ENCODE measurements at places on chromosomes 5 and 9.

- DNase-seq = no peak
Measured at GRCh38 chr5:103474677-103475076, 87.9 kb downstream of the NUDT12 start.

DNA sequence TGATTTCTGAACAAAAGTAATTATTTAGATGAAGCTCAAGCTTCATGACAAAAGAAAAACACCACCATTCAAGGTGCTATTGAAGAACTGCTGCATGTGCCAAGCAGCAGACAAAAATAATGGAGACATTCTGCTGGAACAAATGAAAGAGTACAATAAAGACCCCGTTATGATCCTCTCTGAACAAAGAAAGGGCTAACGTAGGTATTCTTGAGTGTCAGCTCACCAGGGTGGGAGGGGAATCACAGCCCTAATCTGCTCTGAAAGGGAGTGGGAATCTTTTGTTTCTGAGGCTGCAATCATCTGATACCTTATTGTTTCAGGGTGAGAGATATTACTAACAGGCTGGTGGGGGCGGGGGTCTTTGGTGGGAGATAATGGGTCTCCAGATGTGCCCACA lies 15.4 kb downstream of the CEMIP2 start:
- DNase-seq = no peak

GRCh38 chr5:80714570-80715298 lies 60.0 kb upstream of the DHFR start:
- DNase-seq = no peak

- no peak for DNase-seq
Measured at GRCh38 chr5:1985781-1986180, 103.1 kb upstream of the IRX4 start.

DNA sequence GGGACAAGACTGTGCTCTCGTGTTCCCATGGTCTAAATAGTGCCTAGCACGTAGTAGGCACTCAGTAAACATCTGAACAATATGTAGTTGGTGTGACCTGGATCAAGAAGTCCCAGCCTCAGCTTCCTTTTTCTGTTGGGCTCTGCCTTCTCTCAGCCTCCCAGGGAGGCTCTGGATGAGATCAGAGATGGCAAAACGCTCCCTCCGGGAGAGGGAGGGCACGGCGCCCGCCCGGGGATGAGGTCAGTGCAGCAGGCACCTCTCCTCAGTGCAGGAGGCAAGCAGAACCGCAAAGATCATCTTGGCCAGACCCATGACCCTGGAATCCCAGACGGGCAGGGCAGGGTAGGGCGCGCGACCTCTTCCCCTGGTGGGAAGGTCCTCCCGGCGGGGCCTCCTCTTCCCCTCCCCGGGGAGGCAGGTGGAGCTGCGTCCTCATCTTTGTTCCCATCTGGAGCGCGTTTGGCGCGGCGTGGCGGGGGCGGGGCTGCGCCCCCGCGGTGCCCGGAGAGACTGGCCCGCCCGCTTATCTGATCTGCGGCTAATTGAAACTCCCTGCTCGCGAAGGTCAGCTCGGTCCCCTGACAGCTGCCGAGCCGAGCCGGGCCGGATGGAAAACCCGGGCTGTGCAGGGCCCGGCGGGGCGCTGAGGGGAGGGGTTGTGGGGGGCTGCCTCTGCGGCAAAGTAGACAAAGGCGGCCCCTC lies 60.9 kb downstream of the CXXC5 start:
- peak; percentile 78 for DNase-seq

GRCh38 chr9:98790842-98791607 lies 5.3 kb downstream of the ANKS6 start:
- DNase-seq = peak; percentile 93

- DNase-seq = no peak
Measured at GRCh38 chr9:18010492-18010891, 431.6 kb downstream of the SH3GL2 start.

DNA sequence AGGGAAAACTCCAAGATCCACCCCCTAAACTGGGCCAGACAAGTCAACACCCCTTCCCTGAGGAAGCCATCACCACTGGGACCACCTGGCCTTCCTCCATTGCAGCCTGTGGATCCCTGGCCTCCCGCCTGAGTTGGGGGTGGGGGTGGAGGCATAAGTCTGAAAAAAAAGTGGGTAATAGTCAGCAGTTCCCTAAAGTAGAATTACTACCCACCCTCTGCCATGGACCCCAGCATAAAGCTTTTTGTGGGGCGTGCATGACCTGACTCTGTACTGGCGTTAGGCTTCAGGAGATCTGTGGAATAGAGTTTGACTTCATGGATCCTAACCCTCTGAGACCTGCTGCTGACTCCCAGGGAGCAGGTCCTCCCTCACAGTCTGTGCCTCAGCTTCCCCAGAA lies 2.0 kb upstream of the CXXC5 start:
- DNase-seq = no peak

GRCh38 chr9:111253742-111254437 lies 76.1 kb downstream of the OR2K2 start:
- DNase-seq = no peak

GRCh38 chr9:110217656-110218099 lies 9.7 kb upstream of the C9orf152 start:
- DNase-seq = no peak

DNA sequence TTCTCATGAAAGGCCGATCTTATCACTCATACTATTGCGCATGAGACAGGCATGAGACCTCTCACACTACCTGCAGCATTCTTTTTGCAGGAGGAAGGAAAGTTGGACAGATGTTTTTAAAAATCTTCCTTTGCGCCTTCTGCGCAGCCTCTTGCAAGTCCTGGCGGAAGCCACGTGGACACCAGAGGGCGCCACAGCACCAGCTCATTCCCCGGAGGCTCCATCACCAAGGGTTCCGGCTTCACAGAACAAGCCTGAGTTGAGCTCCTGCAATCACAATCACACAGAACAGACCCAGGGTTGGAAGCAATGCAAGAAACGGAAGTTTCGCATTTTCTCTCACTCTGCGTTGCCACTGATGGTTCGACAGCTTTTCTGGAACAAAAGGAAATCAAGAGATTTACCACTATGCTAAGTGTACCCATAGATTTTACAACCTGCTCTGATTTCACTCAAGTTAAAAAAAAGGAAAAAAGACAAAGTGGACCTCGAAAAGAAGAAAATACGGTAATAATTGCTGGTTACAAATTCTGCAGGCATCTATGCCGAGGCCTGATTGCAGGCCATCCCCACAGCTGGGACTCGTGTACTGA lies 304.7 kb upstream of the MSX2 start:
- peak; percentile 85 for DNase-seq

DNA sequence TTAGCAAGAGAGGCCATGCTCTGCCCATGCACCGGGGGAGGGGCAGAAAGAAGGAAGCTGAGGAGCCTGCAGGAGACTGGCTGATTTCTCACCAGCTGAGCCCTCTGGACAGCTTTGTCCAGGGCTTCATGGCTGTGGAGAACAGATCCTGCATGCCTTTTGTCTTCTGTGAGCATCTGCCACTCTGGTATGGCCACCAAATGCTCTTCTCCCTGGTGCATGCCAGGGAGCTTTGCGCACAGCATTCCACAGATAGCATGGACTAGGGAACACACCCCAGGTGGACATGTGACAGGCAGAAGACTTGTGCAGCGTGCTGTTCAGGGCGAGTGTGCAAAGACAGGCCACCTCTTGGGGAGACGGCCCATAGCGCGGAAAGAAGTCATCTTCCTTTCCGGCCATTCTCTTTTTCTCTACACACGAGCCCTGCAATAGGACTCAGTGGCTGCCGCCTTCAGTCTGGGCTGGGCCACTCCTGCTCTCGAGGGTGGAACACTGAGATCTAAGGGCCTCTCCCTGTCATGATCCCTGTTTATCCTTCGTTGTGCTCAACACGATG lies 56.7 kb downstream of the GADD45G start:
- DNase-seq = no peak

DNA sequence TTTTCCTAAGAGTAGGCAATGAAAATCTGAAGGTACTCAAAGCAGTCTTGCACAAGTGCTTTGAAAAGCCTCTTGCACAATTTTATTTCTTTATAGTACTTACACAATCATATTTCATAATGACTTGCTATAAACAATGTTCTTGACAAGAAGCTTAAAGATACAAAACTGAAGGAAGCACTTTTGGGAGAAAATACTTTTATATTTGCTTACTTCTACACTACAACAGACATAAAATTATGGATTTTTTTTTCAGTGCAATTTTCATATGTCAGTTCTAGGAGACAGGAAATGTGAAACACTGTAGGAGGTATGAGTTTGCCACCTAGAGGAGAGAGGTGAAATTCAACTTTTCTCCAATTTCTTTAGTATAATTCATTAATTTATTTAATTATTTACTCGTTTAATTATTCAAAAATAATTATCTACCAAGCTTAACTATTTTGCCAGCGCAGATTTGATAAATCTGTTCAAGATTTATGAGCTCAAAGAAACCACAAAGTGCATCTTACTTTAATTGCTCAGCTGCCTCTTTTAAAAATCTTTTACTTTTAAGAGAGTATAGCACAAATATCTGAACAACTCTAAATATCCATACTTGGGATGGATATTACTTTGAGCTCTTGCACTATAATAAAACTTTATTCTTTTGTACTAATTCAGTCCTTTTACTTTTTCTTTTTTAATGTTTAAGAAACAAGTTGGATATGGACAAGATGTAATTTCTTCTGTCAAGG lies 29.0 kb upstream of the CDKN2B start:
- no peak for DNase-seq
